ENCODE measurements at places on chromosomes 7 and 10.
A peak's percentile ranks its signal among the peaks of the same experiment; 100 is the strongest.

DNA sequence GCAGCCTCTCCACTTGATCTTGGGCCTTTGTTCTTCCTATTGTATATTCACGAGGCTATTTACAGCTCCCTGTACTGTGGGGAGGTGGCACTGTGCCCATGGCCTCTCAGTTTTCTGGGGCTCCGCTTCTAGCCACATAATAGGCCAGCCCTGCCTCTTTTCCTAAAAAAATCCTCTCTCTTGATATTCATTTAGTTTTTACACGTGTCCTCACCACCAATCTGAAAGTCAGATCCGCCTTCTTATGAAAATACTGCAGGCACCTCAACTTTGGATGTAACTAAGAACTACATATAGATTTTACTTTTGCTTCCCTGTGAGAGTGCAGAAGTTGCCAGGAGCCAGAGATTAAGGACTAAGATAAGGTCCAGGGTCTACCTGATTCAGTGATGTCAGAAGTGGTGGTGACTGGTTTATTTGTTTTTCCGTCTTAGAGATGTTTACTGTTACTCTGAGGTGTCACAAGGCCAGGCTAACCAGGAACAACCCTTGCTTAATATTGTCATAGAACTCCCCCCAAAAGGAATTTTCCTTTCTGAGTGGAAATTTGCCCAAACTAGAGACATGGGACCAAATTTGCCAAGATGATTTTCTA is 7.8 kb downstream of the BAMBI start:
- DNase-seq: no peak

DNA sequence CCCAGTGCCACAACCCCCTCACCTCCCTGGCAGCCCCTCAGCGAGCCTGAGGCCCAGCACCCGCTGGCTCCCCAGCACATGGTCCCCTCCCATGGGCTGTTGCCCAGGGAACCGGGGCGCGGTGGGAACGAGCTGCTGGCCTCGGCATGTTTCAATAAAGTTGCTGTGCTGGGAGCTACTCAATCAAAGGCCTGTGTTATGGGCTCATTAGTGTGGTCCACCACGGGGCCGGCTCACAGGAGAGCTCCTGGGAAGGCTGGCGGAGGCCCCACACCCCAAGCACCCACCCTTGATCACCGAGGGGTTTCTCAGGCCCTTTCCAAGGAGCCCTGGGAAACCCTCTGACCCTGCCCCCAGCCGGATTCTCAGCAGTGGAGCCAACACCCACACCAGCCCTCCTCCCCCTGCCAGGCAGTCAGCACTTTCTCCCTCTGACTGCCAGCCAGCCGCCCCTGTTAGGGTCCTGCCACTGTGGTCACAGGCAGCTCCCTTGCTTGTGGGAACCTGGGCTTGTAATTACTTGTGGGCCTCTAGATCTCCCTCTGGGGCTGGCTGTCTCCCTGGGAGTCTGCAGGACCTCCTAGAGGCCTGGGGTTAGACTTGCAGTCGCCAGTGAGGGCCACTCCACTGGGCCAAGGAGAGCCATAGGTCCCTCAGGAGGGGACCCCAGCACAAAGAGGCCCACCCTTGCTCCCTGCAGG is 24.8 kb upstream of the TRIM8 start:
- no peak for DNase-seq

GRCh38 chr10:133358162-133358924 is 524 bp upstream of the FUOM start:
- no peak for DNase-seq

DNA sequence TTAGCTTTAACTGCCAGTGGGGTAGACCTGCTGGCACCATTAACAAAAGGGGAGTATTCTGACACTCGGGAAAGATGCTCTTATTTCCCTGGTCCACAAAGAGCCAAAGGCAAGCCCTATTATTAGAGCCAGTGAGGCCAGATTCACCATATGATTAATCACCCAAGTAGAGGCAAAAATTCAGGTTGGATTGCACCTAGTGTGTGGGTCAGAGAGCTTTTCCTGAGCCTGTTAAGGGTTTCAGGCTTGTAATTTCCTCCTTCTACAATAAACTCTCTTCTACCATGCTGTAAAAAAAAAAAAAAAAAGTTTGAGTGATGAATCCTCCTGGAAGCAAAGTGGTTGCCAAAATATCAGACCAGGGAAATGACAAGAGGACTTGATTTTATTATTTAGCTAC is 163.5 kb downstream of the MBL2 start:
- DNase-seq: no peak

GRCh38 chr10:34405611-34406462 is 409.3 kb downstream of the PARD3 start:
- no peak for DNase-seq

- DNase-seq: no peak
Observed at GRCh38 chr10:119024882-119025281, 4.6 kb upstream of the NANOS1 start.

DNA sequence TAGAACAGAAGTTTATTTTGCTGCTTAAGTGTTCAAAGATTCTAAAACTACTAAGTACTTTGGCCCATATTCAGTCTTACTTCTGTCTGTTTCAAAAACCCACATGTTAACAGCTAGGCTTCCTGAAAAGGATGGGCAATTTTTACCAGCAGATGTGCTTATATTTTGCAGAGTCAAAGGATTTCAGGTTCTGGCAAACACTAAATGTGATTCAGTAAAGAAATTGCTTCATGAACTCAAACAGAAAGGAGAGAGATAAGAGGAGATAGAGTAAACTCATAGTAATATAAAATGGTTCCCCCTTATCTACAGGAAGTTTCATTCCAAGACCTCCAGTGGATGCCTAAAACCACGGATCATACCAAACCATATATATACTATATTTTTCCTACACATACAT is 248.5 kb downstream of the AGMO start:
- DNase-seq: no peak

- DNase-seq: peak; percentile 76
Observed at GRCh38 chr7:139133335-139134139, 24.0 kb upstream of the ZC3HAV1 start.

GRCh38 chr7:94012746-94013145 is 8.6 kb upstream of the BET1 start:
- no peak for DNase-seq

DNA sequence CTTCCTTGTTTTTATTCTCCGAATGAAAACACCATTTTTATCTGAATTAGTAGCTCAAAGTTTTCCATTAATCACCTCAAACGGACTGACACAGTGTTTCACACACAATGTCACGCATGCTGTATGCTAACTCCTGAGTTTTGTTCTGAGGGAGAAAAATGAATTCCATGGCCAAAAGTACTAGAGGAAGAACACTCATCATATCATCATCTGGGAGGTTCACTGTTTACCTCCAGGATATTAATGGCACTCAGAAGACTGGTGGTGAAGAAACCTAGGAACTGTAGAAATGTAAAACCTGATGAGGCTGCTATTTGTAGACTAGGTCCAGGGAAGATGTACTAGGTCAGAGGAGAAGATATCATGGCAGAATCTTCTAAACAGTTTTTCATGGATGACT is 395.6 kb upstream of the ETV1 start:
- no peak for DNase-seq

DNA sequence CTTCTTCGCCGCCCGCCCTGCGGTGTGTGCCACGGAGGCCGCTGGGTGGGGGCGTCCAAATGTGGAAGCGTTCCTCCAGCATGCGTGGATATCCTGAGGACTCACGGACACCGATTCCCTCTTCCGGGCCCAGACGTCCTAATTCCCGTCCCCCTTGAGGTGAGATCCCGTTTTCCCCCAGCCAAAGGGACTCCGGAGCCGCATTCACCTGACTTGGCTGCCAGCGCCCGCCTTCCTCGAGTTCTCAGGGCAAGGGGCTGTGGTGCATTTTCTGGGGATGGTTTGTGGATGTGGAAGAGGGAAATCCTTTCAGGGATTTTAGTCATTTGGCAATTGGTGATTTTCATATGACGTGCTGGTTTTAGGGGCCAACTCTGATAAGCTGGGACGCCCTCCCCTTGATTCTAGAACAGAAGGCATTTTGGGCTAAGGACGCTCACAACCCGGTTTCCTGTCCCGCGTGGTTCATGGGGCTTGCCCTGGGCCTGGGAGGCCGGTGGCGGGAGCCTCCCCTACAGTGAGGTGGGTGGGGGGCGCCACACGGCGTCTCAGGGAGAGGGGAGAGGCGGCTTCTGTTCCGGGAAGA is 165.4 kb downstream of the ACTR3B start:
- no peak for DNase-seq

DNA sequence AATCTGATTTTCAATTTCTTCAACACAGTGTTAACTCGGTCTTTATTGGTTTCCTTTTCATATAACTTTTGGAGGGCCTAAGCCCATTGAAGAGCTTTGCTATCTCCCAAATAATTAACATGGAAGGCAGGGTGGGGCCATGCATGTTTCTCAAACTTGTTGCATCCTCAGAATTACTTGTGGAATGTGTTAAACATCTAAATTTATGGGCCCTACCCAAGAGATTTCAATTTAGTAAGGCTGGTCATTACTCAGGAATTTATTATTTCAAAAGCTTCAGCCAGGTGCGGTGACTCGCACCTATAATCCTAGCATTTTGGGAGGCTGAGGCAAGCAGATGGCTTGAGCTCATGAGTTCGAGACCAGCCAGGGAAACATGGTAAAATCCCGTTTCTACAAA is 208.9 kb downstream of the SORCS3 start:
- DNase-seq: no peak

DNA sequence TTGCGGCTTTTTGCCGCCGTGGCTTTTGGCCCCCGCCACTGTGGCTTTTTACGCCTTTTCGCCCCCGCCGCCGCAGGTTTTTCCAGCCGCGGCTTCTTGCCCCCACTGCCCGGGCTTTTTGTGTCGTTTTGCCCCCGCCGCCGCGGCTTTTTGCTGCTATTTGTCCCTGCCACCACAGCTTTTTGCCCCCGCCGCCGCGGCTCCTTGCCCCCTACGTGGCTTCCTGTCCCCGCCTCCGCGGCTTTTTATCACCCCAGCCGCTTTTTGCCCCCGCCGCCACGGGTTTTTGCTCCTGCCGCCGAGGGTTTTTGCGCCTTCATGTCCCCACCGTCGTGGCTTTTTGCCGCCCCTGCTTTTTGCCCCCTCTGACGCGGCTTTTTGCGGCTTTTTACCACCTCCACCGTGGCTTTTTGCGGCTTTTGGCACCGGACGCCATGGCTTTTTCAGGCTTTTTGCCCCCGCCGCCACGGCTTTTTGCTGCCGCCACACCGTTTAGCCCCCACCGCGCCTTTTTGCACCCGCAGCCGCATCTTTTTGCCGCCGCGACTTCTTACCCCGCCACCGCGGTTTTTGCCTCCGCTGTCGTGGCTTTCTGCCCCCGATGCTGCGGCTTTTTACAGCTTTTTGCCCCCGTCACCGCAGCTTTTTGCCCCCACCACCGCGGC is 637.0 kb downstream of the ZNF716 start:
- no peak for DNase-seq

GRCh38 chr7:49091519-49091918 is 167.2 kb downstream of the CDC14C start:
- DNase-seq: no peak

GRCh38 chr7:27459021-27459730 is 203.5 kb downstream of the HIBADH start:
- no peak for DNase-seq

DNA sequence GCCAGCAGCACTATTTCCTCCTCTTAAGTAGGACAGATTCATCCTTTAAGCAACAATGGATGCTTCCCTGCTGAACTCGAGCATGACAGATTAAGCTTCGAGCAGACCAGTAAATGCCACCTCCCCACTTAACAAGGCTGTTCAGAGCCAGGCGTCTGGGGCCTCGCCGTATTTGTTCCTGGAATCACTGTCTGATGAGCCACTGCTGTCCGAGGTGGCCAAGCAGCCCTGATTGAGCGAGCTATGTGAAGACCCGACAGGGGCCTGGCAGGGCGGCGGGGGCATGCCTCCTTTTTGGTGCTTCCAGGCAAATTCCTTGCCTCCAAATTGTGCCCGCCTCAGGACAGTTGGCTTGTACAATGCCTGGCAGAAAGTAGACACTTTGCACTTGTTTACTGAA is 862.6 kb downstream of the NRG3 start:
- DNase-seq: no peak

- no peak for DNase-seq
Observed at GRCh38 chr7:113298501-113298900, 180.1 kb upstream of the SMIM30 start.

DNA sequence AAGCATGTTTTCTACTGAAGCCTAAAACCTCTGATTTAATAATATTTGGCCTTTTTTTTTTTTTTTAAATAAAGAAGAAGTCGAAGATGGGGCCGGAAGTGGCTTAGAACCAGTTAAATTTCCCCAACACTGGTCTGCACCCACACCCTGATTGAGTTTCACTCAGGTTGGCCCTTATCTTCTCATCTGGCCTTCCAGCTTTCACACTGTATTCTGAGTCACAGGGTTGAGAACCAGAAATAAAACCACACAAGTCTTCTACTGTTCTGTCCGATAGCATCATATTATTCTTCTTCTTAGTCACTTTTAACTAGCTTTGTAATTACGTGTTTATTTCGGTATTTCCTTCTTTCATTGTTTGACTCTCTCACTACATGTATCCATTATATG is 9.9 kb downstream of the ZNF365 start:
- DNase-seq: no peak

DNA sequence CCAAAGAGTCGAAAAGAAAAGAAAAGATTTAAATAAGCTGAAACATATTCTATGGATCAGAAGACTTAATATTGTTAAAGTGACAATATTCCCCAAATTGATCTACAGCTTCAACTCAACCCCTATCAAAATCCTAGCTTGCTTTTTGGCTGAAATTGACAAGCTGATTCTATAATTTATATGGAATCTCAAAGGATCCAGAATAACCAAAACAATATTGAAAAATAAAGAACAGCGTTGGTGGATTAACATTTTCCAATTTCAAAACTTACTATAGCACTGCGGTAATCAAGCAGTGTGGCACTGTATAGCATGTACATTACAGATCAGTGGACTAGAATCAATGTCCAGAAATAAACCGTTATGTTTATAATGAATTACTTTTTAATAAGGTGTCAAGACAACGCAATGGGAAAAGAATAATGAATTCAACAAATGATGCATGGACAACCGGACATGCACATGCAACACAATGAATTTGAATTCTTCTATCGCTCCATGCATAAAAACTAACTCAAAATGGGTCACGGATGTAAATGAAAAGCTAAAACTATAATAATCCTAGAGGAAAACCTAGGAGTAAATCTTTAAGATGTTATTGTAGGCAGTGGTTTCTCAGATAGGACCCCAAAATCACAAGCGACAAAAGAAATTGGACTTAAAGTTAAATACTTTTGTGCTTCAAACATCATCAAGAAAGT is 1.6 kb upstream of the ALOX5 start:
- no peak for DNase-seq

DNA sequence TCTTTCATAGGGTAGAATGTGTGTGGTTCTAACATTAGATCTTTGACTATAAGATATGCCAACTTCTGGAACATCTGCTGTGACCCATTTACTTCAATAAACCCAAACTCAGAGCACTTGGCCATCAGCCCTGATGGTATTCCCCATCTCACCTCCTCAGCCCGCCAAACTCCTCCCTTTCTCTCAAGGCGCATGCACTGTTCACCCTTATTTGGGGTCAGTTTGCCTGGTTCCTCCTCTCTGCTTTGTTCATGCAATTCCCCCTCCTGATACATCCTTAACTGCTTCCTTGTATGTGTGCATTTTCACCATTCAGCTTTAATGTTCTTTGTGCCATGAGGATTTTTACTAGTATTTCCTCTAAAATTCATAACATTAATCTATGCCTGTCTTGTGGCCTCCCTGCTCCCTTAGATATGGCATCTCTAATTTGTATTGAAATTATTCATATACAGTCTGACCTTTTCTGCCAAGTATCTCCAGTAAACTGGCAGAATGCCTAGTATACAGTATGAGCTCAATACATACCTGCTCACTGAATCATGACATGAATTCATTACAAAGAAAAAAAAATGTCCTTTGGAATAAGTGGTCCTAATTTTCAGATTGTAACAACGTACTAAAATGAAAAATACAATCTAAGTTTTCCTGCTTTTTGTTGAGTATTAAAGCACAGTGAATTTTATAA is 336.8 kb upstream of the IGFBP3 start:
- DNase-seq: no peak

Measured in T follicular helper cell (primary cell).